Heart left ventricle (tissue), 16 donors: ENCODE measurements at places on chromosomes 11 and 22.

- no peak for DNase-seq
Measured at GRCh38 chr11:6022956-6023355, 7.6 kb downstream of the OR56A1 start.

DNA sequence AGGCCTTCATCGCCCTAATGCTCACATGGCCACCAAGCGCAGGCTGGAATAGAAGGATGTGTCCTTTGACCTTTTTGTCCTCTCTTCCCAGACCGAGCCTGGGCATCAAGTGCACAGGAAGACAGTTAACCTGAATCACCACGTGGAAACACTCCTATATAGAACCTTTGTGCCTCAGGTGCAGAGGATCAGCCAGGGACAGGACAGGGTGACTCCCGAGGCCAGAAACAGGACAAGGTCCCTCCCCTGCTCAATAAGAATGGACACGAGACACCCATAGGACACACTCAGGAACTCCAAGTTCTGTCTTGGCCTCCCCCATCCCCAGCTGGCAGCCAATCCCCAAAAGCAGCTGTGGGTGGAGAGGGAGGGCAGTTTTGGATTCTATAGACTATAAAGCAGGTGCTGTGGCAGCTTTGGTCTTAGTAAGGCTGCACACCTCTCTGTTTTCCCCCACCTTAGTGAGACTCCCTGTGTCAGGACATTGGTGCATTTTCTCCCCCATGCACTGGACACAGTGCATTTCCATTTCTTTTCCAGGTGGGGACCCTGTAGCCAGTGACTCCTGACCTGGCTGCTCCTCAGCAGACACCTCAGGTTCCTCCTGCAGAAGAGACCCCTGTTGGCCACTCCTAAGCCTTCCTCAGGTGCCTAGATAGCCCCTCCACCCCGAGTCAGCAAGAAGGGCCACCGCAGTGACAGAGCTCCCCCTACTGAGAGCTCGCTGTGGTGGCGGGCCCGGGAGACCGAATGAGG is 43.6 kb upstream of the POU2AF1 start:
- DNase-seq: peak; percentile 32

DNA sequence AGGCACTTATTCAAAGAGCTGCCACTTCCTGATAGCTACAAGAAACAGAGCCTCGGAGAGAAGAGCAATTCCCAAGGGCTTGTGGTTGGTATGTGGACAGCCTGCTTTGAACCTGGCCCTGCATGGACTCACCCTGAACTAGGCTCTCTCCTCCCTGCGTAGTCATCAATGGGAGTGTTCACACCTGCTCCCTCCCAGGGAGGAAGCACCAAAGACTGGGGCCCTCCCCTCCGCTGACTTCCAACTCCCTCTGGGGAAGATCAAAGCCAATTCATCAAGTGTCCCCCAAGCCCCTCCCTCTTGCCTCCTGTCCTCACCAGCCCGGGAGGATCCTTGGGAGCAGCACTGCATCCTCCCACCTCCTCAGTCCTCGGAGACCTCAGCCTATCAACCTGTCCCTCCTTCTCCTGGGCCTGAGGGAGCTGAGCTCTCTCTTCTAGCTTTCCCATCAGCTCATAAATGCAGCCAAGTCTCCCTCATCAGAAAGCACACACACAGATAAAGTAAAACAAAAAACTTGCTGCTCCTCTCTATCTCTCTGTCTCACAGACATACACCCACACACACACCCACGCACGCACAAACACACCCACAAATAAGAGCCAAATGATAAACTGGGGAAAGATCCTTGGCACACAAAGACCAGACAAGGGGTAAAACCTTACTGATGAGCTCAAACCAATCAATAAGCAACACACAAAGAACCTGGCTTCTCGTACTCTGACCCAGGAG is 3.3 kb downstream of the A4GALT start:
- DNase-seq: no peak

DNA sequence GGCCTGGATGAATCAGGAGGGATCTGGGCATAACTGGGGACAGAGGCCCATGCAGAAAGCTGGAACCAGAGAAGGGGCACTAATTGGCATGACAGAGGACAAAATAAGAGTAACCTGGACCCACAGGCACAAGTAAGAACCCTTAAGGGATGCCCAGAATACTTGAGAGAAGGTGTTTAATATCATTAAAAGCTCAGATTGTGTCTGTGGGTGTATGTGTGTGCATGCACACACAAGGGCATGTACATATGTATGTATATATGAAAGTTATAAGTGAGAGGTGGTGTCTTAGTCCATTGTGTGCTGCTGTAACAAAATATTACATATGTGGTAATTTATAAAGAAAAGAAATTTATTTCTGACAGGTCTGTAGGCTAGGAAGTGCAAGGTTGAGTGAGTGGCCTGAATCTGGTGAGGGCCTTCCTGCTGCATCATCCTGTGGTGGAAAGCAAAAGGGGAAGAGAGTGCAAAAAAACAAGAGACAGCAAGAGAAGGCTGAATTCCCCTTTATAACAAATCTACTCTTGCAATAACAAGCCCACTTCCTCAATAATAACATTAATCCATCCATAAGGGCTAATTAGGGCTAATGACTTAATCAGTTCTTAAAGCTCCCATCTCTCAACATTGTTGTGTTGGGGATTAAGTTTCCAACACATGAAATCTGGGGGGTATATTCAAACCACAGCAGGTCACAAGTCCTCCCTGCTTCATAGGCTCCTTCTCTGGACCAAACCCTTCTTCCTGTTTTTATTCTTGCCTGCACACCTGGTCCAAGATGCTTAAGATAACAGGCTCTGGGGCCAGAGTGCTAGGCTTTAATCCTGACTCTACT is 68.3 kb upstream of the POU2AF2 start:
- no peak for DNase-seq

DNA sequence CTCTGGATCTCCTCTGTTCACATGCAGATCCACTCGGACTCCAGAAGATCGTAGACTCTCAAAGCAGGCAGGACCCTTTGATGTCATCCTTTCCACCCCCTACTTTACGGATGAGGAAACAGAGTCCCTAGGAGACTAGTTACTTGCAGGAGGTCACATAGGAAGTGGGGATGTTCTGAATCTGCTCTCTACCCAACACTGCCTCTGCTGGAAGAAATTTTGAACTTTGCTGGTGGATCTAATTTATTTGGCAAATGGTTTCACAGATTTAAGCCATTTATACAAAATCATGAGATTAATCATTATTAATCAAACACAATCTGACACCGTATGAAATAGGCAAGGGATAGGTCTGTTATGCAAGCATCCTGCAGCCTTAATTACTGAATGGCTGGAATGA is 55.0 kb upstream of the USP47 start:
- no peak for DNase-seq

DNA sequence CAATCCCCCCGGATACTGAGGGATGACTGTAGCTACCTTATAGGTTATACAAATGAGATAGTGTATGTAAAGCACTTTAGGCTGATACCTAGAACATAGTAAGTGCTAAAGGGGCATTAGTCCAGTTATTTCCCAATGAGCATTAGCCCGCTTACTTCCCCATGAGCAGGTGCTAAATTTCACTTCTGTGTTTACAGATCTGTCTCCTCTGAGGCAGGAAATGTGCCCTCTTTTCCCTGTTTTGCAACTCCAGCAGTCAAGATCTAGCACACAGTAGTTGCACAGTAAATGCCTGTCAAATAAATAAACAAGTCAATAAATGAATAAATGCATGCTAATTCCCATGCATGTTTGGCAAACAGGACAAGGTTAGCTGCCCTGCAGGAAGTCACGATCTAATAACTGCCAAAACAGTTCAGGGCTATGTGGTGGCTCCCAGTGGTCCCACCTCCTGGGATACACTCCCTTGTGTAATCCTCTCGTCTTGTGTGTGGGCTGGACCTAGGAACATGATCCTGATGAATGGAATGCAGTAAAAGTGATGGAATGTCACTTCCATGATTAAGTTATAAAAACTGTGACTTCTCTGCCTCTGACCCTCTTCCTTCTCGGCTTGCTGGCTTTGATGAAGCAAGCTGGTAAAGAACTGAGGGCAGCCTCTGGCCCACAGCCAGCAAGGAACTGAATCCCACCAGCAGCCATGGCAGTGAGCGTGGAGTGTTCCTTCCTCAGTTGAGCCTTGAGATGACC is 459.0 kb downstream of the SOX6 start:
- DNase-seq: no peak

DNA sequence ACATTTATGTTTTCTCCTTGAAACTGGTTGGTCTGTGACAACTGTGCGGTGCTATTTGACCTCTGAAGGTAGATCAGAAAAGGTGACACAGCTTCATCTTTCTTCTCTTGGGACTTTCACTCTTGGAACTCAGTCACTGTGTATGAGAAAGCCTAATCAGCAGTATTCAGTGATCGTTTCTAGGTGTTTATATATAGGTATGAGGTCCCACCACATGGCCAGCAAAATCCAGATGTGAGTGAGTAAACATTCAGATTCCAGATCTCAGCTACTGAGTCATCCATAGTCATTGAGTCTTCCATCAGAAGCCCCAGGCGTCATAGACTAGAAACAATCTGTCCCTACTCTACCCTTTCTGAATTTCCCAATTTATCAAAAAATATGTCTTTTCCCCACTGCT is 117.3 kb upstream of the CTSC start:
- no peak for DNase-seq

DNA sequence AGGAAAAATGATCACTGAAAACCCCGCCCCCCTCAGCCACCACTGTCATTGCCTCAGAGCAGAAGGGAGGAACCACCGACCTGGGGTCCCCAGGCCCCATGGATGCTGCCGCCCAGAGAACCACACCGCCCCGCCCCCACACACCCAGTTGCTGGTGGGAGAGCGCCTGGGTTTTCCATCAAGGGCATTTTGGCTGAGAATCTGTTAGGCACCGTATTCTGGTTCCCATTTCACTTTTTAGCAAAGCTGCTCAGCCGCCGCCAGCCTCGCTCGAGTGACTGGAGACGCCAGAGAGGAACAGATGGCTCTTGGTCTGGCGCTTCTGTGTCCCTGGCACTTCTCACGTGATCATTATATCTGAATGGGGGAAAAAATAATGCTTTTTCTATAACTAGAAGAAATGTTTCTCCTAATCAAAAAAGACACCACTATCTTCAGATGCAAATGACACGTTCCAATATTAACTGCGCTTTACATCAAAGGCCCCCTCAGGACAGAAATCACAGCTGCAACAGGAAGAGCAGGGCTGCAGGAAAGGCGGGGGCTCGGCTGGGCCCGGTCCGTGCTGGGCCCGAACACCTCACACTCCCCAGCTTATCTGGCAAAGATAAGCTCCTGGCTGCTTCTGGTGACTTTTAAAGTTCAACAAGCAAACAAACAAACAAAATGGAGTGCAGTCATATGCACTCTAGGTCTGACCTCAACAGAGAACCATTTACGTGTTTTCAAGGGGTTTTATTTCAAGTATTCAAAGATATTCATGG is 149.8 kb downstream of the MPPED1 start:
- DNase-seq: no peak

GRCh38 chr22:17402293-17402692 is 33.0 kb downstream of the CECR2 start:
- no peak for DNase-seq

DNA sequence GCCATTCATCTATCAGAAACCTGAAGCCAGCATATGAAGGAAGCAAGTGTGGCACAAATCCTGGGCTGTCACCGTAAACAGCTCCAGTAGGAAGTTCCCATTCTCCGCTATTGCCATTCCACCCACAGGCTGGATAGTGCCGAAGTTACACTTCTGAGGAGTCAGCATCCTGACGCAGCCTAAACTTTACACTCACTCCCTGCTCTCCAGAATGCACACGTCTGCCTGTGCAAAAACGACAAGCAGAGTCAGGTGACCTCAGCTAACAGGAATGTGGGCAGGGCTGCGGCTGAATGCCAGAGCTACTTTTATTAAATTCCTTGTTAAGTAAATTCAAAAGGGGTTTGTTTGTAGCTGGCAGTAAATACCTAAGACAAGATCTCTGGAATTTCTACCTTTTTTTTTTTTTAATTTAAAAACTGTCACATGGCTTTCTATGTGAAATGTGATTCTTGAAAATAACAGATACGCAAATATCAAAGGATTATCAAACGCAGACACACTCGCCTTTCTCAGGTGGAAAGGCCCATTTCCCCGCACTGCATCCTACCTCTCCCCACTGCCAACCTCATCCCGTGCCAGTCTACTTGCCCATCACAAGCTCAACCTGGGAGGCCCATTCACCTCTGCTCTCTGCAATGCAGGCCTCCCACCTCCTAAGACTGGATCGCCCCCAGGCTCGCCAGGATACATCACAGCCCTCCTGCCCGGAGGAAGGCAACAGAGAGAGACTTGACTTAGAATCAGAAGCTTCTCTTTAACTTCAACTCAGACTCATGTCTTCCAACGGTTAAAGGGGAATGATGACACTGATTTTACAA is 33.5 kb downstream of the NFRKB start:
- peak; percentile 33 for DNase-seq

DNA sequence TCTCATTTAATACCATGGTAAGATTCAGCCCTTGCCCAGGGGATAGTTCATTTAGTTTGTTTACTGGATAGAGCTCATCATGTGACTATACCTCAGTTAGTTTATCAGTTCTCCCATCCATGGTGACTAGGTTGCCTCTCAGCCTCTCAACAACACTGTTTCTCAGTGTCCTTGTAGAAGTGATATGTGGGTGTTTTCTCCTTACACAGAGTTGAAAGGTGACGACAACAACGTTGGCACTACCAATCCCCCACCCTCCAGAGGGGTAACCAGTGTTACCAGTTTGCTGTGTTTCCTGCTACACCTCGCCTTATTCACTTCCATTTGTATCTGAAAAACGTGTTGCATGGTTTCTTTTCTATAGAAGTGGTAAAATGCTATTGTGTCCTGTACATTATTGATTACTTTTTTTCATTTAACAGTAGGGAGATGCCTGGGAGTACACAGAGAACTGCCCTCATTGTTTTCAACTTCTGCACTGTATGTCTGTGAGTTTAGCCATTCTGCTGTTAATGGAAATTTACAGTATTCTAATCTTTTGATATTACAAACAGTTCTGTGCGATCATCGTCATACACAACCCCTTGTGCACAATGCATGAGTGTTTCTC is 11.6 kb downstream of the NEAT1 start:
- no peak for DNase-seq

DNA sequence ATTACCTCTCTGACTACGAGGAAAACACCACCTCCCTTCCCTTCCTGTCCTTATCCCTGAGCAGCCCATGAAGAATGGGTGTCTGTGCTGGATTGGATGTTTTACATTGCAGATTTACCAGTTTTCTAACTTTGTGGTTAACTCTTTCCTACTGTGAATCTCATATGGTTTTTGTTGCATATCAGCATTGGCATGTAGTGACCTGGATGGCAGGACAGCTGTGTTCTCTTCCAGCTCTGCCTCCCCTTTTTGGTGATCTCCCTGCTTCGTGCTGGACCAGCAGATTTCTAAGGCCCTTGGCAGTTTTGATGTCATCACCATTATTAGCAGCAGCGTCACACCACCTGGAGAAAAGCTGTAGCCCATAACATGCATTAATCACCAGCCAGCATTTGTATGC is 26.7 kb downstream of the OR6Q1 start:
- DNase-seq: no peak

- DNase-seq: no peak
Measured at GRCh38 chr11:66349084-66349386, 1.6 kb upstream of the B4GAT1 start.

GRCh38 chr11:20249796-20250195 is 89.5 kb upstream of the DBX1 start:
- no peak for DNase-seq

- no peak for DNase-seq
Measured at GRCh38 chr11:2313051-2313951, 11.5 kb downstream of the TSPAN32 start.
